H7 (cell line): ENCODE measurements at places on chromosomes 2 and 18. TPM values are rescaled to one million over a fixed set of nuclear protein-coding genes. Genes with fewer than 3 reads are reported as not detected.
A peak's percentile ranks its signal among the peaks of the same experiment; 100 is the strongest.

DNA sequence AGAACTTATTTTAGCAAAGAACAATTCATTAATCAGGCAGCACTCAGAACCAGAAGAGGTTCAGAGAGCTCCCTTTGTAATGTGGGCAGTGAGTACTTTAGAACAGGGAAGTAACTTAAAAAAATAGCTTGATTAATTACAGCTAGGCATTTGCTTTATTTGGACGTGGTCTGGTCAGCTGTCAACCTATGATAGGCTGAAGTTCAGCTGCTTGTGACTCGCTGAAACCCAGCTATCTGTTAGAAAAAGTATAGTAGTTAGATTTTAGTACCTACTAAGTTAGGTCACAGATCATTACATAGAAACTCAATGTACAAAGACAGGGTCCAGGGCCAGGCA is 40.0 kb downstream of the PKDCC start:
- no peak for DNase-seq

GRCh38 chr2:226911932-226912331 is 76.1 kb downstream of the RHBDD1 start:
- DNase-seq: no peak

- no peak for DNase-seq
Measured at GRCh38 chr2:232276084-232276732, 102.3 kb upstream of the ALPP start.

DNA sequence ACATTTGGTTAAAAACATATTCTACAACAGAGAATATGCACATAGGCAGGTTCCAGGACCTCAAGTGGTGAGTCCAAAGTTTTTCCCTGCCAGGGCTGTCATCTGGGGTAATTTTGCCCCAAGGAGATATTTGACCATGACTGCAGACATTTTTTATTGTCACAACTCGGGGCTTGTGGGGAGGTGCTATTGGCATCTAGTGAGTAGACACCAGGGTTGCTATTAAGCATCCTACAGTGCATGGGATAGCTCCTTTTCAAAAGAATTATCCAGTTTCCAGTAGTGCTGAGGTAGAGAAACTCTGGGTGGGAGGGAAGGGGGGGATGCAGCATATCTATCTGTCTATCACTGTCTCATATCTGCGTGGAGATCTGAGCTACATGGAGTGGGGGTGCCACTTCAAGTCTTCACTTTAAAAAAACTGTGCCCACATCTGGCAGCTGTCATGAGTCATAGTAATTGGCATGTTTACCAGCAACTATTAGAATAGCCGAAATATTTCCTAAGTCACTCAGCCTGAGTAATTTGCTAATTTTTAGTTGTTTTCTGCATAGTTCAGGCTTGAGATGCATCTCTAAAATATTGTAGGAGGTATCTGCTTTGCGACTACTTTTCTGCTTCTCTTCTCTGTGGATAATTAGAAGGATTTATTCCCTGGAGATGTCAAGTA is 254.0 kb upstream of the RBMS1 start:
- no peak for DNase-seq

DNA sequence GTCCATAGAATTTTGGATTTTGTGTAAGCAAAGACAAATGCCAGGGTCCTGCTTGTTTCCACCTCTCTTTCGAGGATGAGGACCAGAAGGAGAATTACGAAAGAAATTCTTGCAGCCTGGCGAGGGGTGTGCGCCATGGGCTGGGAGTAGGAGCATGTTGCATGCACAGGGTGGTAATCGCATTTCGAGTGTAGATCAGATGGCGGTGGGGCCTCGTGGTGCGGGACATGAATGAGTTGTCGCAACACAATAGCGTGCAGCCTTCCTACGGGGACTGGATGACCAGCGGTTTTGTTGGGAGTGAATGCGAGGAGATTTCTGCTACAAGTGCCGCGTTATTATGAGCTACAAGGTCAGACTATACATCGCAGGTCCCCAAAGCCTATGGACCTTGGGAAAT is 4.2 kb upstream of the EN1 start:
- peak; percentile 49 for DNase-seq

- DNase-seq: no peak
Measured at GRCh38 chr2:105732101-105732500, 12.6 kb upstream of the NCK2 start.

GRCh38 chr2:180227461-180227860 is 220.4 kb upstream of the CWC22 start:
- no peak for DNase-seq

DNA sequence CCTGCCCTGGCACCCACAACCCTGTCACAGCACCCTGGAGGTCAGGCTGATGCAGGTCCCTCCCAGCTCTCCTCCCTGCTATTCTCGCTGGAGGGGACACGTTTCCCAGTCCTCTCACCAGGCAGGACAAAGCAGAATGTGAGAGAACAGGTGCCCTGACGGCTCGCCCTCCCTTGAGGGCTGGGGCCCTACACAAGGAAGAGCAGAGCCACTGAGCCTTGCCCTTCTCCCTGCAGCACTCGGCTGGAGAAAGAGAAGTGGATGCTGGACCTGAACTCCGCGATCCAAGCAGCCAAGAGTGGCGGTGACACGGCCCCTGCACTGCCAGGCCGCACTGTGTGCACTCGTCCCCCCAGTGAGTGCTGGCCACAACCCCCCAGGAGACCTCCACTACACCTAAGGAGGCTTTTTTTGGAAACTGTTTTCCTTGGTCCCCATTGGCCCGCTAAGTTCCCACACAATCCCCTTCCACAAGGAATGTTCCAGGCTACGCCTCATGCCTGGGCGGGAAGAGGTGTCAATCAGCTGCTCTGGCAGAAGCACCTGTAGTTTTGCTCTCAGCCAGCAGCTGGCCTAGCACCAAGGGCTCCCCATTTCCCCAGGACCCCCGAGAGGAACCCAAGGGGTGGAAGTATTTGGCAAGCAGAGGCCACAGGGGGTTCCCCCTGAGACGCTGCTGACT is 17.4 kb downstream of the STK25 start:
- DNase-seq: peak; percentile 64

DNA sequence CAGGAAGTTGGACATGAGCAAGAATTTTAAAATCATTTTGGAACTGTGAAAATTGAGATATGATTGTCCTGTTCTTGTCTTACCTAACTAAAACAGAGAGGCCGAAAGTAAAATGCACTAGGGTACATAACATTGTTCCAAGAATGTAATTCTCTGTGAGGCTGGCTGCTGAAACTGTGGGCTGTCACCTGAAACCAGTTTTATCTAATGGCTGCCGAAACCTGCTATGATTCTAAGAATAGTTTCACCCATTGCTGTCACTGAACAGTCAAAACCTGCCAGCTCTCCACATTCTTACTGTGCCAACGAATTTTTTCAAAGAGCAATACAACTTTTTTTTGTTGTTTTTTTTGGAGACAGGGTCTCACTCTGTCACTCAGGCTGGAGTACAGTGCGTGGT is 119.3 kb upstream of the ZSWIM2 start:
- DNase-seq: no peak

Gene RAX
- not detected in 2 replicates for total RNA-seq

Gene MROH2A
- total RNA-seq: not detected in 2 replicates
